Natural killer cell treated with Interleukin-12 subunit alpha and Interleukin-12 subunit beta and Interleukin-15 and Interleukin-18, amount 100 ng/mL, for 72 hours (primary cell): ENCODE measurements at places on chromosomes 5 and 9.

DNA sequence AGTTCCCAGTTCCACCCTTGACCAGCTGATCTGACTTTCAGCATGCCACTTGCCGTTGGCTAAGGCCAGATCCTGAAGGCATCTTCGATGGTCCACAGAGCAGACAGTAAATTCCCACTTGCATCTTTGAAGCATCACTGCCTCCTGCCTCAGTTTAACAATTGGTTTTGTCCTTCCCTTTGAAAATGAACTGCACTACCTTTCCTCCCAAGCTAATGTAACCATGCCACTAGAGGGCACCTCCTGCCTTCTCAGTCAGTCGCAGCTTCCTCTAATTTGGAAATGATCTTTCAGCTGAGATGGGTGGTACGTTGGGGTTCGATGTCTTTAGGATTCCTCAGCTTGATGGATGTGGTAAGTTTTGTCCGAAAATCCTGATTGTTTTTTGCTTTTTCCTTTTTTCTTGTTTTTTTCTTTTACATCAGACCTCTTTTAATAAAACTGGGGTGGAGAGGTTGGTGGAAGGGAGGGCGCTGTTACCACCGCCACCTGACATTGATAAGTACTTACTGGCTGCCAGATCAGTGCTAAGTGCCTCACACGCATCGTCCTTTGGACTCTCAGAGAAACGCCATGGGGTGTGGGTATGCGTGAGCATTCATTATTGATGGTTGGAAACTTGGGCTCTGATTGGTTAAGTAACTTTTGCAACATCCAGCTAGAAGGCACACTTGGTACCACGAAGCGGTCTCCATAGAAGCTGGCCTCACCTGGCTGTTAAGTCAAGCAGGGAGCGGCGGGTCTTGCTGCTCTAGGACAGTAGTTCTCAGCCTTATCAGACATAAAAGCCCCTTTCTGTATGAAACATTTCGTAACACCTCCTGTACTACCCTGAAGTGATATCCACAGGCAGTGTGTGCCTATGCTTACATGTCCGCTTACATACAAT, 16.9 kb downstream of the PTTG1 start:
- DNase-seq, result peak; percentile 71

DNA sequence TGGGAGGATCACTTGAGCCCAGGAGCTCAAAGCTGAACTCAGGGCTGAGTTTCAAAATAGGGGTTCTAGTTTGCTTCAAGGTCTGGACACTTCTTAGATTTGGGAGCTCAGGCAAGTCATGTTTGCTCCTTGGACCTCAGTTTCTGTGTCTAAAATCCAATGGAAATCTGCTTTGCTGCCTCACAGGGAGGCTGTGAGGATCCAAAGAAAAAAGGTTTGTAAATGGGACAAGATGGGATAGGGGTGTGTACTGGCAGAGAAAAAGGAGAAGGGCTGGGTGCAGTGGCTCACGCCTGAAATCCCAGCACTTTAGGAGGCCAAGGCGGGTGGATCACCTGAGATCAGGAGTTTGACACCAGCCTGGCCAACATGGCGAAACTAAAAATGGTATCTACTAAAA, 39.6 kb upstream of the SH3PXD2B start:
- DNase-seq, result no peak

GRCh38 chr9:106467865-106468164, 395.2 kb upstream of the ZNF462 start:
- no peak for DNase-seq

GRCh38 chr9:18390393-18390792, 83.6 kb upstream of the ADAMTSL1 start:
- DNase-seq, result no peak

GRCh38 chr5:83145882-83146331, 68.6 kb downstream of the XRCC4 start:
- no peak for DNase-seq

DNA sequence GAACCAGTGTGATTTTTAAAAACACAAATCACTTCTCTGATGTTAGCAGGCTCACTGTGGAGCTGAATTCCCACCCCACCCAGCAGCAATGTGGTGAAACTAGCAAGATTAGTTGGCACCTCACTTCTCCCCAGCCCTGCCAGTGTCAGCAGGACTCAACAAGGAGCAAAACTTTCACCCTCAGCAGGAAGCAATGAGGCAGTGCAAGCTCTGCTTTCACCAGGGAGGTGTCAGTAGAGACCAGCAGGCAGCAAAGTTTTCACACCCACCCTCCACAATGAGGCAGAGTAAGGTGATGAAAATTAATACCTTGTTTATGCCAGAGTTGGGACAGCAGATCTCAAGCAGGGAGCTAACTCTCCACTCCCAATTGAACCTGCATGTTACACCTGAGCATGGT, 565.0 kb downstream of the CETN3 start:
- DNase-seq, result no peak
